ENCODE measurements at places on chromosomes 7 and 10. TPM values are rescaled to one million over a fixed set of nuclear protein-coding genes. Genes with fewer than 3 reads are reported as not detected.

- DNase-seq: no peak
Observed at GRCh38 chr10:5381187-5381586, 16.4 kb downstream of the UCN3 start.

DNA sequence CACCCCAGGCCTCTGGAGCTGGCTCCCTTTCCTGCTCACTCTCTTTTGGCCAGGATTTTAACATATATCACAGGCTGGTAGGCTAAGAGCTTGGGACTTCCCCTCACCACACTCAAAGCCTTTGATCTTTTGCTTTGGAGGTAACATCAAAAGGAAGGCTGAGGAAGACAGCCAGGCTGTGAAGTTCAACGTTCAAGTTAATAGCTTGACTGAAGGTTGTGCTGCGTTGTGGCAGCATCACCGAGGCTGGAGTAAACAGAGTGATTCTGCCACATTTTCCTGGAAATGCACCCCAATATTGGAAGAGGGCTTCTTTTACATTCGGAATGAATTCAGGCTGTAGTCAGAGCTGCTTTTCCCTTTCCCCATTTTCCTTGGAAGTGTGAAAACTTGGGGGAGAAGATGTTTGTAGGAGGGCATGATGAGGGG lies 57.3 kb downstream of the TCF7L2 start:
- no peak for DNase-seq

DNA sequence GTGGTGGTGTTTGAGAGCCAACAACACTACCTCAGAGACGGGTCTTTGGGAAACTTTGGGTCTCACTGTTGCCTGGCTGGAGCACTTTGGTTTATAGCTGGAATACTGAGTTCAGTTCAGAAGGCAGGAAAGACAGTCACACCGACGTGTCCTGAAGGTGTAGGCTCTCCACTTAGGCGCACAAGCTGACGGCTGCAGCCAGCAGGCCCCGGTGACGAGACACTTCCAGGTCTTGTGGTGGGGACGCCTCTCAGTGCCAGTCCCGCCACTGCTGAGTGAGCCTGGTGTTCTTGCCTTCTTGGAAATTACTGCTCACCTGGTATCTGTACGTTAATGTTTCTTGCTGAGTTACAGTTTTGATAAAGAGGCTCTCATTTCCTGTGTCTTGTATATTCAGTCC lies 74.0 kb downstream of the WDR37 start:
- DNase-seq: no peak

GRCh38 chr10:125300937-125301336 lies 140.6 kb upstream of the CTBP2 start:
- no peak for DNase-seq

DNA sequence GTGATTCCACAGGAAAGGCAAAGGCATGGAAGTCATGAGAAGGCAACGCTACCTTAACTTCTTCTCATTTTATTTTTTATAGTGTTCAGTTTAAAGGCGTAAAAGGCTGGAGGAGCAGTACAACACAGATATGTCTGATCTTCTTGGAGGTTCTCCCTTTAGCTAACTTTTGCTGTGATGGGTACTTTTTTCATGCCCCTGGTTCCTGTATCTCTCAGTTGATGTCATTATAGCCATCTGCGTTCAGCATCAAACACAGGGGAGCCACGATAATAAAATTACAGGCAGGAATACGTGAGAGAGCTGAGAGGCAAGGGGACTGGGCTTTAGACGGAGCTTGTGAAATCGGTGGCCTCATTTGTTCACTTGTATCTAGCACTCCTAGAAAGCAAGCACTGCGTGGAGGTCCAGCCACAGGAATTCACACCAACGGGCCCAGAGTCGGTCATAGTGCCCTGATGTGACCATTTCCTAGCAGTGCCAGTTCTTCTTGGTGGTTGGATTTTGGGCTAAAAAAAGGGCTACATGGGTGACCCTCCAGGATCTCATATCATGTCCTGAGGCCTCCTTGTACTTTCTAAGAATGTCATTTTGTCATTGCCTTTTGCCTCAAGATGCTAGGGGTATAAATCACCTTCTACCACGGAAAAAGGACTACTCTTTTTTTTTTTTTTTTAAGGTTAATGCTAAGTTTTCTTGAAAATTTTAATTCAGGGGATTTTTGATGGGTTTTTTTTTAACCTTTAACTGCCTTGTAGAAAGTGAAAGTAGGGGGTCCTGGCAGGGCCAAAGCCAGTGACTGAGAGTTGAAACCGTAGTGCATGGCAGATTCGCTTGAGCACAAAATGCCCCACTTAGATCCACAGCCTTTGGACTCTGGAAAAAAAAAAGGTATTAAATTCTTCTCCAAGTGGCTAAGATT lies 191.5 kb downstream of the CELF2 start:
- no peak for DNase-seq

- DNase-seq: no peak
Observed at GRCh38 chr7:26328498-26329390, 37.1 kb downstream of the SNX10 start.

- no peak for DNase-seq
Observed at GRCh38 chr10:31604646-31605170, 285.7 kb downstream of the ZEB1 start.

DNA sequence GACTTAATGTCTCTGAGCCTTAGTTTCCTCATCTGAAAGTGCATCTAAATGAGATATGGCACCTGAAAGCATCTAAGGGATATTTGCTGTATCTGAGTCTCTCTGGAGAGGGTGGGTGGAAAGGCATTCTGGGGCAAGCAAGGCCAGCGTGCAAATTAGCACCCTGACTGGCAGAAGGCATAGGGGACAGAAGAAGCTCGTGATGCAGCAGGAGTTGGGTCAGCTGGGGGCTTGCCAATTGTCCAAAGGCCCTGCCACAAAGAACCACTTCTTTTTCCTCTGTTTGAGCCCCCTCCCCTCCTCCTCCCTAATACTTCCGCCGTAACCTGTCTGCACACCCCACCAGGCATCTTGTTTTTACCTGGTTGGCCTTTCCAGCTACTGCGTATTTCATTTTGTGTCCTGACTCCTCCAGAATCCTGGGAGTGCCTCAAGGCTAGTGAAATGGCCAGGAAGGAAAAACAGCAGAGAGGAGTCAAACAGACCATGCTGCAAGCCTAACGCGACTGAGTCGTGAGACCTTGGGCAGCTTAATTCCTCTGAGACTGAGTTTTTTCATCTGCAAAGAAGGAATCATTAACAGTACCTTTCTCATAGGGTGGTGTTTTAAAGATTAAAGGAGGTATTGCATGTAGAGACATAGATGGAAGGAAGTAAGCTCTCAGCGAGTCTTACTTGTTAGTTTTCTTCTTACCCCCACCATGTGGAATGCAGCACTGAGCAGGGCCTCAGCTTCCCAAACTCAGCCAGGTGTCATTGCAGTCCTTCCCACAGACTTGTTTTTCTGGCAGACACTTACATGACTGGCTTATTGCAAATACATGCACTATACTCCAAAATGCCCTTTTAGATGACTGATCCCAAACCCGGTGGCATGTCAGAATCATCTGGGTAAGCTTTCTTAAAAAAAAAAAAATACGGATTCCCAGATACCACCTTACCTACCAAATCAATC lies 49.1 kb upstream of the MXI1 start:
- DNase-seq: peak; percentile 18

DNA sequence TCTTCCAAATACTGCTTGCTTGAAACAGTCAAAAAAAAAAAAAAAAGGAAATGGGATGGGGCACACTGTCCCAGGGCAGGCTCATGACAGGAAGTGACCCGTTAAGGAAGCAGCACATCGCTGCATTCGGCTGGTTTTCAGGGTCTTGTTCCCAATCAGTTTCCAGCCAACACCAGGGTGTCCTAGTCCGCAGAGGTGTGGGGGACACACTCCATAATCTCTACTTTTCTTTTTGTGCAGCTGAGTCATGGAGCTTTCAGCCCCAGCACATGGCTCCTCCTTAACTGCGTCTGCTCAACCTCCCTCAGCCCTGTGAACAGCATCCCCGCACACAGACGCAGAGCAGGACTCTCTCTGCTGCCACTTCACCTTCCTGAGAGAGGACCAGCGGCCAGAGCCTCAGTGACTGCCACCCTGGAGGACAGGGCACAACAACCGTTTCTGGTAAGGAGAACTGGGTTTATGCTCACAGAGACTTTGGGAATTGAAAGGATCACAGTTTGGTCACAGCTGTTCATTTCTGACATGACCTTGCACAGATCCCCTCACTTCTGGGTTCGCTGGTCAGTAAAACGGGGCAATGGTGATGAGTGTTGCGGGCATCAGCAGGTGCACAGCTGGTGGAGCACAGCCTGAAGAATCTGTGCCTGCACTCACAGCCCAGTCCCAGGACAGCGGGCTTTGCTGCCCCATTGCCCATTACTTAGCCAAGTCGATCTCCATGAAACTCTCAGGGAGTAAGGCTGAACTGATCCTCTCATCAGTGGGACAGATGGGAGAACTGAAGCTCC lies at the start of gene GIMAP5:
TSS of gene GIMAP5 (plus strand) at position 154 of the 791 bp plus-strand sequence. CDS start 3,467 bp downstream, outside the sequence.
- DNase-seq: peak; percentile 85

- no peak for DNase-seq
Observed at GRCh38 chr10:110845756-110846620, 25.7 kb upstream of the PDCD4 start.

DNA sequence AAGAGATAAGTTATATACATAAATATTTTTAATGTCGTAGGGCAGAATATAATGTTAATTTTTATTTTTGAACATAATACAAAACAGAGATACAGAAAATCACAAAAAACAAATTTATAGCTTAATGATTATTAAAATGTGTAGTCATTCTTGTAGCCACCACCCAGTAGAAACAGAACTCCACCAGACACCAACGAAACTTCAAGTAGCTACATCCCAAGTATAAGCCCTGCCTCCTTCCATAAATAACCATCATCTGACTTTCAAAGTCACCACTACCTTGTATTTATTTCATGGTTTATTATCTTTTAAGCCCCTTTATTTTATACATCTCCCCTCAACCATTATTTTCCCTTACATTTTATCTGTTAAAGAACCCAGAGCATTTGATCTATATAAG lies 111.9 kb upstream of the ZWINT start:
- no peak for DNase-seq

DNA sequence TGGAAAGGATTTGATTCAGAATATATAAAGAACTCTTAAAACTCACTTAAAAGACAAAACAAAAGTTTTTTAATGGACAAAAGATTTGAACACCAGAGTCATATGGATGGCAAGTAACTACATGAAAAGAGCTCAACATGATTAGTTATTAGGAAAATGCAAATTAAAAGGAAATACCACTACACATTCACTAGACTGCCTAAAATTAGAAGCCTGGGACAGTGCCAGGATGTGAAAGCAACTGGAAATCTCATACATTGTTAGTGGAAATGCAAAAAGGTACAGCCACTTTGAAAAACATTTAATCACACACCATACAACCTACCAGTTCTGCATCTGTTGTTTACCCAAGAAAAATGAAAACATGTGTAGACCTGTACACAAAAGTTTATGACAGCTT lies 48.8 kb downstream of the RALA start:
- DNase-seq: no peak

DNA sequence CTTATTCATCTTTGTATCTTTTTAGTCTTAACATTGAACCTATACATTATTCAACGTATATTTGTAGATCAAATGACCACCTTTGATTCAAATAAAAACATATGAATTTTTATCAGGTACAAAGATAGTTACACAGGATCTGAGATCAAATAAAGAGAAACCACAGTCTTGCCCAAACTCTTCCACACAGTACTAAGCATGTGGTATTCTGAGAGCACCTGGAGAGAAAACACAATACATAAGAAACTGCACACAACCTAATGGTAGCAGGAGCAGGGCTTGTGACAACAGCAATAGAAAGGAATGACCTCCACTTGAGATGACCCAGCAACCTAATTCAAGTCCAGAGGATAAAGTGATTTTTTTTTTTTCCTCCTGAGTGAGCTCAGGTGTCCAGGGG lies 6.5 kb upstream of the WASL start:
- no peak for DNase-seq

- DNase-seq: no peak
Observed at GRCh38 chr7:31122649-31123058, 70.5 kb downstream of the ADCYAP1R1 start.

GRCh38 chr7:31788883-31789680 lies 102.1 kb downstream of the PPP1R17 start:
- no peak for DNase-seq

DNA sequence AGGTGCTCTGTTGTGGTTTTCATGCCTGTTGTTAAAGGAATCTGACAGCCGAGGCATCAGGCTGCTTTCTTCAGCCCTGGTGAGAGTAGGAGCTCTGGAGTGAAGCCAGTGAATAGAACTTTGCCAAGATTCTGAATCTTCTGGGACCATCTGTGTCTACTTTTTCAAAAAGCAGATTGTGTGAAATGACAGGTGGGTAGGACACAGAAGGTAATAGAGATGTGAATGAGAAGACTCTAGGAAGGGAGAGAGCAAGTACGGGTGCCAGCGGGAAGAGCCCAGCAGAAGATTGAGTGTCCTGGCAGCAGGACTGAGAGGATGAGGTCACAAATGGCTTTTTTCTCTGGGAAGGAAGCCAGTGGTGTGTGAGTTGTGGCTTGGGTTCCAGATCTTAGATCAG lies 429.2 kb downstream of the SDK1 start:
- no peak for DNase-seq

DNA sequence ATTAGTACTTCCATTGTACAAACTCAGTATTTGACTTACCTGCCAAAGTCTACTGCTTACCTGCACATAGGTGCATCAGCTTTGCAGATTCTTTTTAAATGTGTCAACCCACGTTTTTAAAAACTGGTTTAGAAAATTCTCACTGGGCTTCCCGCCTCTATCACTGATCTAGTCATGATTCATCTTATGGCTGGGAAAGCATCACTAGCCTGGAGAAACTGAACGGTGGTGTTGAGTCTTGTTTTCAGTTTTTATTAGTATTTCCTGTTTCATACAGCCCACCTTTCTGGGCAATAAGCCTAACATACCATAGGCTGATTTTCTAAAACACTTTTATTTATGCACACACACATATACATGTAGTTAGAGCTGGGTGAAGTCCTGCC lies 19.7 kb downstream of the DOCK1 start:
- DNase-seq: no peak

CNTNAP2 gene
- 0.27 TPM for polyA plus RNA-seq

PNLIP gene
- polyA plus RNA-seq: 0.20 TPM

CDHR3 gene
- 0.74 TPM for polyA plus RNA-seq

GIMAP2 gene
- 48.5 TPM for polyA plus RNA-seq

SH2B2 gene
- 15.5 TPM for polyA plus RNA-seq

ITGA8 gene
- polyA plus RNA-seq: 4.9 TPM

PAX4 gene
- polyA plus RNA-seq: not detected

PSTK gene
- polyA plus RNA-seq: 3.0 TPM

GPC2 gene
- 2.1 TPM for polyA plus RNA-seq

C10orf95 gene
- polyA plus RNA-seq: 0.18 TPM

PRSS37 gene
- not detected for polyA plus RNA-seq

NPC1L1 gene
- 0.03 TPM for polyA plus RNA-seq

C10orf67 gene
- polyA plus RNA-seq: 0.26 TPM

GRID1 gene
- polyA plus RNA-seq: 0.18 TPM

GHRHR gene
- polyA plus RNA-seq: not detected
